CD4-positive, alpha-beta T cell treated with Interleukin-1 beta for 1 hour (primary cell): ENCODE measurements at places on chromosomes 3 and 15.

DNA sequence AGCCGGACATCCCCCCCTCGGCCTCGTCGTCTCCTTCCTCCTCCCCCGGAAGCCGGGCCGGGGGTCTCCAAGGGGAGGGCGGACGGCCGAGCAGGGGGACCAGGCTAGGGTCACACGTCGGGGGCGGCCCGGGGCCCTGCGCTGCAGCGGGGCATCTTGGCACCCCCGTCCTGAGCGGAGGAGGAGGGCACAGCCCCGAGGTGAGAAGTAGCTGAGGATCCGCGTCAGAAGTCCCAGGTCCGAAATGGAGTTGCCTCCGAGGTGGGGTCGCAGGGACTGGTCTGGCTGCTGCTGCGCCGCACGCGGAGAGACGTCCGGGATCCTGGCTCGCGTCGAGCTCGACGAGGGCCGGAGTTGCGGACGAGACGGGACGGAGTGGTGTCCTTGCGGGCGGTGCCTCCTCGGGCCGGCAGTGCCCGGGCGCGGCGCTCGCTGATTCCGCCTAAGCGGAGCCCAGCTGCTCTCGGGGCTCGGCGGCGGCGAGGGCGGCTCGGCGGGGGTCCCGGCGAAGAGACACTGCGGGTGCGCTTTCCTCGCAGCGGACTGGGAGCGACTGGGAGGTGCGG, at the start of gene ADCY5:
TSS of gene ADCY5 (minus strand) at position 555 of the 566 bp plus-strand sequence. CDS start at position 10, 545 bp downstream.
- DNase-seq: no peak

- no peak for DNase-seq
Measured at GRCh38 chr3:177642042-177642803, 444.9 kb upstream of the TBL1XR1 start.

DNA sequence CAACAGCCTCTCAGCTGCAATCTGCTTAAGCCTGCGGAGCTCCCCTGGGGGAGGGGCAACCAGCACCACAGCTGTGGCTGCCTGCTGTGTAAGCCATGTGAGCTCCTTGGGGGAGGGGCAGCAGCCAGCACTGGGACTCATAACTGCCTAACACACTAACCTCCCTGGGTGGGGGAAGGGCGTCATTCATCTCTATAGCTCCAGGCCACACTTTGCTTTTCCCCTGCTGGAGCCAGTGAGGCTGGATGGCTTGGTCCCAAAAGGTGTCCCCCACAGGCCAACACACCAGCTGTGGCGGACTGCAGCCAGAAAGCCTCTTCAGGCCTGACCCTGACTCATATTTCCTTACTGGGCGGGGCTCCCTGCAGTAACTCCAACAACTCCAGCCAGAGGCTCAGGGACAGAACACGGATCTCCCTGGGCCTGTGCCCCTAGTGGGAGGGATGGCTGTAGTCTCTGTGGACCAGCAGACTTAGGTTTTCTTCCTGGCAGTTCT, 129.8 kb downstream of the PPM1L start:
- no peak for DNase-seq

DNA sequence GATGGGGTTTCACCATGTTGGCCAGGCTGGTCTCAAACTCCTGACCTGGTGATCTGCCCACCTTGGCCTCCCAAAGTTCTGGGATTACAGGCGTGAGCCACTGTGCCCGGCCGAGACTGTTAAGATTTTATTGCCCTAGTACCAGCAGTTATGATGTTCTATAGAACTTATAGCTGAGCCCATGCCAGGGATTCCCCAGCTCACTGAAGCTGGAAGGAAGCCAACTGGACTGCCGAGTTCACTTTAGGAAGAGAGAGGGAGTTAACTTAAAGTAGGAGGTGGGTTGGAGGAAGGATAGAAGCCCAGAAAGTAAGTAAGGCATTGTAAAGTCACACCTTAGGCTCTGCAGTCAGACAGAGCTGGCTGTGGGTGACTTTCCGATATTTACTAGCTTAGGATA, 101.1 kb upstream of the BOC start:
- no peak for DNase-seq
